AG08395 (cell line): ENCODE measurements at places on chromosomes 13 and 19.
A peak's percentile ranks its signal among the peaks of the same experiment; 100 is the strongest.

DNA sequence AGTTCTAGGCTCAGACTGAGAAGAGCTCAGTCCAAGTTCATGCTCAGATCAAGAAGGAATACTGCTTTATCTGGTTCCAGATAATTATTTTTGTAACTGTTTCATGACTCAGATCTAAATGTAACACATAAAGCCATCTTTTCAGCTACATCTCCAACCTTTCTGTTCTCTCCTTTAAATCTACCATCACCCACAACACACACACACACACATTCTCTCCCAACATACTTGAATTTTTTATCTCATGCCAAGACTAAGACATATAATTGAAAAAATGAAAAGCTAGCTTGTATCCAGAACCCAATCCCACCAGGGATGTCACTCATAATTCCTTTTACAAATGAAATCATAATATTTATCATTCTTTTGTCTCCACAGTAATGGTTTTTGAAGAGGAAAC, 7.6 kb downstream of the KATNAL1 start:
- DNase-seq = no peak

- peak; percentile 31 for DNase-seq
Observed at GRCh38 chr13:99655351-99656091, 154.2 kb downstream of the TM9SF2 start.

DNA sequence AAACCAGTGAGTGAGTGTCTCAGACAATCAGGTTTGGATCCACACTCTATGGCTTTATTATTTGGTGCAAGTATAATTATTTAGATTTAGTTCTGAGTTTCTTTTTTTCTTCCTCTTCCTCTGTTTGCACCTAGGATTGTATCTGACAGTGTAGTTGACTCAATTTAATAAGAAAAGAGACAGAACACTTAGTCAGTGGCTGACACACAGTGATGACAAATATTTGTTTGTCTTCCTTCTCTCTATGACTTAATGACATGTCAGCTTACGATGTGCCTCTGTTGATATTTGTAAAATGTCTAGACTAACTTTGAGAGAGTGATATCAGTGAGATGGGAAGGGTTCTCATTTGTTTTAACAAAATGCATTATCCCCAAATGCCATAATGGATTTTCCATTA, 129.5 kb upstream of the SLC10A2 start:
- DNase-seq = no peak

DNA sequence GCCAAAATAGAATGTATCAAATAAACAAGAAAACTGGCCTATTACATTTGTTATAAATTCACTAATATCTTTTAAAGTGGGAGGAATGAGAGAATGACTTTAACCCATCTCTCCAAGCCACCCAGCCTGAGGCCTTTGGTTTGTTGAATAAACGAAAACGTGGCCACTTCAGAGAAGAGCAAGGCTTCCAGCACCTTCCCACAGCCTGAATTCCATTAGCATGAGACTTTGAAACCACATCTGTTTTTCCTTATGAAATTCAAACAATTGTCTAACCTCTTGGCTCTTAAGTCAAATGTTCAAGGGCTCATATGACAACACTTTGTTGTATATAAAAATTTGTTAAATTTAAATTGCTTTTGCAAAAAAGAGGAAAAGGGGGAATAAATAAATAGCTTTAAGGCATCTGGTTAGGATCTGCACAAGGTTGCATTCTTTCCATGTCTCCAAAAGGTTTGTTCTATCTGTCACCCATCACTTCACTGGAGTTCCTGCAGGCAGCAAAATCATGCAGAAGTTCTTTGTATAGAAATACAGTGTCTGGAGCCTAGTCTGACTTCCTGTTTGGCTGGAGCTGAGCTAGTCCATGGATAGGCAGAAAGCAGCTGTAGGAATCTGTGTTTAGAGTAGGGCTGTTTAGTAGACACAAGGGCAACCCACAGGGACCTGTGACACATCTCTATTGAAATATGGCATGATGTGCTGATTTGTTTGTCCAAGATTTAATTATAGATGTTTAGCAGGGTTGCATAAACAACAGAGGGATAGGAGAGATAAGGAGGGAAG, 502.3 kb downstream of the KCTD12 start:
- DNase-seq = peak; percentile 67

GRCh38 chr13:33231339-33231738, 54.2 kb downstream of the STARD13 start:
- no peak for DNase-seq

DNA sequence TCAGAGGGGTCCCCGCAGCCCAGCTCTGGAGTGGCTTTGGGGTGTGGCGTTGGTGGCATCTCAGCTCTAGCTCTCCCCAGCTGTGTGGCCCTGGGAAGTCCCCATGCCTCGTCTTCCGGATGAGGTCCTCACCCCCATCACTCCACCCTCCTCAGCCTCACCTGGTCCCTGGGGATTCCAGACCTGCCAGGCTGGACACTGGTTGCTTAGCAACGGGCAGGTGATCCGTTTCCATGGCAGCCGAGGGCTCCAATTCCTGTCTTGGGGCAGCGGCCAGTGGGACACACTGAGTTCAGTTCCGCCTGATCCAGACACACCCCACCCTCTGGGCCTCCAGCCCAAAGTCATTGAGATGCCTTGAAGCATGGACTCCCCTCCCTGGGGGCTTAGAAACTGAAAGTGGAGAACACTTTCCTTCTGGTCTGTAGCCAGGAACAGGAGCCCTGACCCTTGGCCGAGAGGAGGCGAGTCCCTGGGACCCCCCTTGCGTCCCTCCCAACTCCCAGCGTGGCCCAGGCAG, 7.7 kb upstream of the MISP start:
- no peak for DNase-seq

- no peak for DNase-seq
Observed at GRCh38 chr19:44592451-44592890, 20.9 kb upstream of the IGSF23 start.

GRCh38 chr13:73351730-73352129, 292.9 kb downstream of the KLF5 start:
- DNase-seq = no peak

- DNase-seq = no peak
Observed at GRCh38 chr19:49129238-49129583, 9.9 kb downstream of the PPFIA3 start.

DNA sequence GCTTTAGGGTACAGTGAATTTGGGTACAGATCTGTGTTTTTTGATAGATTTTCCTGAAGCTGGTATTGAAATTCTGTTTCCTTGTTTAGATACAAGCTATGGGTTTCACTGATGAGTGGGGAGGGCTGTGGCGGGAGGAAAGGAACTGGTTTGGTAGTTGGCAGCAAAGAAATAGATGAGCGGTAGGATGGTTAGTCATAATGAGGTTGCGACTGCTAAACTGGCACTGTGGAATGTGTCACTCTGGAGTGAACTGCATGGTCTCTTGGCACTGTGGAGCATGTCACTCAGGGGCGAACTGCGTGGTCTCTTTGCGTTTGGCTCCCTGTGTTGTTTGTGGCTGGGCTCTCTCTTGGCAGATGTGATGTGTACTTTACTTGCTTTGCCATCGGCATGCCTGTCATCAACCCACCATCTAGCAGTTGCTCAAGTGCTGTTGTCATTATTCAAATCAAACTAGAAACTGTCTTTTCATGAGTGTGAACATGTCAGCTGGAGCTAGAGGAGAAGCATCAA, 82.1 kb downstream of the ATP8A2 start:
- no peak for DNase-seq

DNA sequence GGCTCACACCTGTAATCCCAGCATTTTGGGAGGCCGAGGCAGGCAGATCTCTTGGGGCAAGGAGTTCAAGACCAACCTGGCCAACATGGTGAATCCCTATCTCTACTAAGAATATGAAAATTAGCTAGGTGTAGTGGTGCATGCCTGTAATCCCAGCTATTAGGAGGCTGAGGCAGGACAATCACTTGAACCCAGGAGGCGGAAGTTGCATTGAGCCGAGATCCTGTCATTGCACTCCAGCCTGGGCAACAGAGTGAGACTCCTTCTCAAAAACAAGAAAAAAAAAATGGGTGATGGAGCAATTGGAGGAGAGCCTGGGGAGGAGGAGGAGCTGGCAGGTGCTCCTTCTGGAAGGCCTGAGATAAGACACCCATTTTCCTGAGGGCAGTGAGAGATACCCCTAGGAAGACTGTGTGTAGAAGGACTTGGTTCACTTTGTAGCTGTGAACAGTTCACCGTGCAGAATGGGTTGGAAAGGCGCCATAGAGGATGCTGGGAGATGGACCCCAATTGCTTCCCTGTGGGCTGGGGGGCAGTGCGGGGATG, 8.7 kb upstream of the CARM1 start:
- DNase-seq = no peak

GRCh38 chr19:49639401-49640112, 386 bp downstream of the RRAS start:
- peak; percentile 4 for DNase-seq

DNA sequence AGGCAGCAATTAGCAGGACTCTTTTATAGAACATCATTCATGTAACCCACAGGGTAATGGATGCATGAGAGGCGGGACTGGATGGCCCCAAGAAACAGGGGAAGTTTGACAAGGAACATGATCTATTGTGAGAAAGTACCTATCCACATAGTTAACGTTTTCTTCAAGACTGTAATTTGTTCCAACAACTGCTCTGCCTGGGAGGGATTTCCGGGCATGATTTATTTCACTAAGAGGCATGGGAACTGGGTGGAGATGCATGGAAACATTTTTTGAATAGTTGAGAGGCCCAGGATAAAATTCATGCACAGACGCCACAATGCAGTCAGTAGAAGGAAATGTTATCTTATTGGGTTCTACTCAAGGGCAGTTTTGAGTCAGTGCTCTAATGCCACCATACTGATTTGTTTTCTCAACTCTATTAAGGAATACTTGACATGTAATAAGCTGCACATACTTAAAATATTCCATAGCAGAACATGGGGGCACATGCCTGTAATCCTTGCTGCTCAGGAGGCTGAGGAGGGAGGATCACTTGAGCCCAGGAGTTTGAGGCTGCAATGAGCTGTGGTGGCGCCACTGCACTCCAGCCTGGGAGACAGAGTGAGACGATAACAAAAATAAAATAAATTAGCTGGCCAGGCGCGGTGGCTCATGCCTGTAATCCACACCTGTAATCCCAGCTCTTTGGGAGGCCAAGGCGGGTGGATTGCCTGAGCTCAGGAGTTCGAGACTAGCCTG, 9.9 kb upstream of the ATG4D start:
- DNase-seq = peak; percentile 86

DNA sequence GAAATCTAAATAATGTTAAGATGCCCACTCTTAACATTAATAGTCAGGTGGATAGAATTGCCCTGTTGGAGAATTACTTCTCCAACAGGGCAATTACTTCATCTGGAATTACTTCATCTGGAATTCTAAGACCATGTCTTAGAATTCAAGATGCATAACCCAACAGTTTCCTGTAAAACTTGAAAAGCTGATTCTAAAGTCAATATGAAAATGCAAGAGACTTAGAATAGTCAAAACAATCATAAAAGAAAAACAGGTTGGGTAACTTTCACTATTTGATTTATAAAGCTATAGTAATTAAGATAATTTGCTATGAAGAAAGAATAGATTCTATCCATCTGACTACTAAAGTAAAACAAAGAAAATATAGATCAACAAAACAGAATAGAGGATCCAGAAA, 75.2 kb downstream of the ABCC4 start:
- DNase-seq = no peak

- no peak for DNase-seq
Observed at GRCh38 chr13:110045919-110046318, 259.5 kb upstream of the IRS2 start.

DNA sequence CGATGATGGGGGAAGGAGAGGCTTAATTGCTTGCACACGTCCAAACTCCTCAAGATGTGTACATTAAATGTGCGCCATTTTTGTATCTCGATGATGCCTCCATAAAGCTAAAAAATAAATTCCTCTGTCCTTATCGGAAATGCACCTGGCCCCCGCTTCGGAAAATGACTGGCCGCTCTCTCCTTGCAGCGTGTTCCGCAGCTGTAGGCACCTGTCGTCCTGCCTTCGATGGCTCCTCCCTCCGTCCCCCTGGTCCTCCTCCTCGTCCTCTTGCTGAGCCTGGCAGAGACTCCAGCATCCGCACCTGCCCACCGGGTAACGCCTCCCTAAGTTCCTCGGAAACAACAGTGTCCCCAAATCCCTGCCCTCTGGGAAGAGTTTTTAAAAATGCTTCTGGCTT, 1.1 kb downstream of the GALP start:
- no peak for DNase-seq

- DNase-seq = no peak
Observed at GRCh38 chr19:1457031-1457739, 7.3 kb downstream of the APC2 start.
